Activated CD4-positive, CD25-positive, alpha-beta regulatory T cell treated with anti-CD3 and anti-CD28 coated beads, Interleukin-2, amount 50 U/mL, for 16 hours (primary cell): ENCODE measurements at places on chromosomes 11 and 22.

DNA sequence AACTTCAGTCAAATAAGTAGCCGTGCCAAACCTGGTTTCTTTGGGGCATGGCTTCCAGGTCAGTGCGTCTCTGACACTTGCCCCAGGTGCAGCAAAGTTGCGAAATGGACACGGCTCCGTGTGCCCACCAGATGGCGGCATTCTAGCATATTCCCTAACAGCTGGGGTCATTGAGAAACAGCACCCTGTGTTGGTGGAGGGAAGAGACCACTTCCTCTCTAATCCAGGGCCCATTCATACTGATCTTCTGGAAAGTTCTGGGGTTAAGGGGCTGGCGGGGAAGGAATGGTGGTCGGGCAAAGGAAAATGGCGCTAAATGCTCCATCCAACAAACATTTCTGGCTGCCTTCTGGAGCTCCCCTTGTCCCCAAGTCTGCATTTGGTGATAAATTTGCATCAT lies 141.2 kb upstream of the TIMP3 start:
- peak; percentile 22 for DNase-seq

- DNase-seq: no peak
Measured at GRCh38 chr22:31911565-31912406, 32.5 kb upstream of the YWHAH start.

- no peak for DNase-seq
Measured at GRCh38 chr11:72962717-72963116, 148.5 kb downstream of the ATG16L2 start.

- DNase-seq: no peak
Measured at GRCh38 chr22:40326905-40327735, 19.2 kb upstream of the ADSL start.
